Stimulated activated CD4-positive, alpha-beta T cell treated with anti-CD3 and anti-CD28 coated beads, Interleukin-1b, Interleukin-23, amount 100 ng/mL, for 1 hour (primary cell): ENCODE measurements at places on chromosomes 13 and 19.

DNA sequence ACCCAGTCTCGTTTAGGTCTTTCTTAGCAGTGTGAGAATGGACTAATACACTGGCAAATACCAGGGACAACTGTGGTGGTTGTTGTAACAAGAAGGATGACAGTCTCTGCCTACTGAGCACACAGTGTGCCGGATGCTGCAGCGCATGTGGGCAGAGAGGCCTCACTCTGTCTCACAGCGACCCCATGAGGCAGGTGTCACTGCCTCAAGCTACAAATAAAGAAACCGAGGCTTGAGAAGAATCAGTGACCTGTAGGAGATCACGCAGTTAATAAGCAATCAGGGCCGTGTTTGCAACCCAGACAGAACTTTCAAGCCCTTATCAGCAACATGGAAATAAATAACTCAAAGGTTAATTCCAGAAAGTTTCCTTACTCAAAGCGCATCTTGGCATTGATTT, 40.5 kb upstream of the GAS6 start:
- no peak for DNase-seq

GRCh38 chr13:50361282-50361681, 346.0 kb downstream of the KCNRG start:
- no peak for DNase-seq

- no peak for DNase-seq
Observed at GRCh38 chr19:2327773-2328400, 499 bp downstream of the LSM7 start.

DNA sequence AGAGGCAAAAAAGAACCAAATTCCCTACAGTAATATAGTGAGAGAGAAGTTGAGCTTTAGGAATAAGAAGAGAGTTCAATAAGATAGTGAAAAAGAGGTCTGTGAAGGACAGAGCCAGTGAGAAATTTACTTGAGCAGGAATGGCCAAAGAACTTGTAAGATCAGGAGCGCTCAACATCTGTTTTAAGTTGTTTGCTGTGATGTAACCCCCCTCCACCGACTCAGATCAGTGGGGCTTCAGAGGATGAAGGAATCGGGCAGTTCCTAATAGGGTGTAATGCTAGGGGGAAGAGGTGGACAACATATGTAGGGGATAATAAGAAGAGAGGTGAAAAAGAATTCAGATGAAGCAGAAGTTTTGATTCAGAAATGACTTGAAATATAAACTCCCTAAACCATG, 85.3 kb upstream of the FNDC3A start:
- DNase-seq = no peak

- no peak for DNase-seq
Observed at GRCh38 chr19:15900504-15900903, 2.6 kb upstream of the CYP4F2 start.
